ENCODE measurements at places on chromosomes 6 and 20.

DNA sequence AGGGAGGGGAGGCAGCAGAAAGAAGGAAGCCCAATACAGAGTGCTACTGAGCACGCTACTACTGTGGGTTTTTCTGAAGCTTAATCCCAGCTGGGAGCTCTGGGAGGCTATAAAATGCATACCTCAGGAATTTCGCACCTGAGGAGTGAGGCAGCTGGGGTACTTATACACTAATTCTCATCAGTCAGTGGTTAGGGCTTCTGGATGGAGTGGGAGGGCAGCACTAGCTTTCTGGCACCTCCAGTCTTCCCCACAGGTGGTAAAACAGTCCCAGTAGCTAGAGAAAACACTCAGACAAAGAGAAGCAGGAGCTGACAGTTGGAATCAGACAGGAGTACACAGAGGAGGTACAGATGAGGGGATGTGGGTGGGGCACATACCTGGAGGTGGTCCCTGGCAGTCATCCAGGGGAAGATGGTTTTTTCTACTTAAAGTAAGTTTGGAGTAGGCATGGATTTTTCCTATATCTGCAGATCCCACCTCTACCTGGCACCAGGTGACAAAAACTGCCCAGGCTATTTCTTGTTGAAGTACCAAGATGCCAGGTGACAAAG, 37.8 kb downstream of the CPXM1 start:
- no peak for DNase-seq

- no peak for DNase-seq
These were observed 50.2 kb upstream of the ELOVL5 start for GRCh38 chr6:53399027-53399344.

GRCh38 chr6:79984261-79984660, 20.2 kb upstream of the TTK start:
- DNase-seq: no peak

GRCh38 chr20:58405504-58406291, 16.7 kb downstream of the VAPB start:
- DNase-seq: no peak

DNA sequence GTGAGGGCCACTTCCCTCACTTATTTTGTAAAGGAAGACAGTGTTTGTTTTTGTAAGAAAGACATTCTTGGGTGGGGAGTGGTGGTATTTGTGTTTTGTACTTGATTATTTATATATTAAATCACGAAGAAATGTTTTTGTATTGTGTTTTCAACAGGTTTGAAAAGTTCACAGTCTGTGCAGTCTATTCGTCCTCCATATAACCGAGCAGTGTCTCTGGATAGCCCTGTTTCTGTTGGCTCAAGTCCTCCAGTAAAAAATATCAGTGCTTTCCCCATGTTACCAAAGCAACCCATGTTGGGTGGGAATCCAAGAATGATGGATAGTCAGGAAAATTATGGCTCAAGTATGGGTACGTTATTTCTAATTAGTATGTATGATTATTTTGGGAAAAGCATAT, 137.2 kb downstream of the NCOA3 start:
- no peak for DNase-seq

- DNase-seq: no peak
These were observed 55.5 kb upstream of the THEMIS start for GRCh38 chr6:127956260-127956888.

DNA sequence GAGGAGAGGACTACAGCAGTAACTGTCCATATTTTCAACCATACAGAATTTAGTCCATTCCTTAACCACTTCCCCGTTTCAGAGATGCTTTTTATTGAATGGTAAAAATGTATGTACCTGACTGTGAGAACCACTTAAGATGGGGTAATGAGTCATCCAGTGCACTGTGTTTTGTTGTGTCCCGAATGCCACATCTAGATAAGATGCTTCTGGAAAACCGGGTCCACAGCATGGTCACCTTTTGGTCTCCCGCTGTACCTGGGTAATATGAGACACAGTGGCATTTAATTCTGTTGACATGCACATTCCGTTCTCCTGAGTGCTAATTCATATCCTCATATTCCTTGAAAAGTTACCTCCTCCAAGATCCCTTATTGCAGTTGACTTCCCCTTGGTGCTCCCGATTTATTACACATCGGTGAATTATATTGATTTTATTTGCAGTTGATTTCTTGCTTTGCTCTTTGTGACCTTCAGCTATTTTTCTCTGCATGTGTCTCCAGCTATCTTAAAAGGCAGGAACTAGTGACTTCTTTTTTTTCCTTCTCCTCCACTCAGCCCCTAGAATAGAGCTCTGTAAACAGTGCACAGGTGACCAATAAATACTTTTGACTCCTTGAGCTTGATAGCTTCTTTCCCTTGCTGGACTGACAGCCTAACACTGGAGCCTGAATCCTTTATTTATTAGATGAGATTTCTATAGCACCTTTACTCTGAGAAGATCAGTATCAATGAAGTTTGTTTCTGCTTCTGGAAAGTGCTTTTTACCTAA, 314.6 kb downstream of the ZFAND3 start:
- no peak for DNase-seq

GRCh38 chr6:53898026-53898795, 103.4 kb downstream of the LRRC1 start:
- DNase-seq: no peak

DNA sequence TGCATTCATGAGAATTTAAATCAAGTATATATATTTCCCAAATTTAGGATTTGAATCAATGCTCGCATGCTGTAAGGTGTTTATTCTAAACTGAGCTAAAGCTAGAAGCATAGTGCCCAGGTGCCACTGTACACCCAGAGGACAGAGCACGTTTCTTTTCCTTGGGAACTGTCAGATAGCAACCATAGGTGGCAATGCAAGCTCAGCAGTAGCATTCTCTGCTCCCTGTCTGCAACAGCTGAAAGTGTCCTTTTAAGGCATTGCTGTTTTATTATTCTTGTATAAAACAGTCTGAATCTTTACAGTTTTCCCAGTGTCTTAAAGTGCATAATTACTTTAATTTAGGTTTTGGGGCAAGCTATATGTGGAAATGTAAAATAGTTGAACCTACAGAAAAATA, 443.4 kb upstream of the MMS22L start:
- no peak for DNase-seq

- DNase-seq: no peak
These were observed 70.2 kb upstream of the CD93 start for GRCh38 chr20:23156170-23156841.

DNA sequence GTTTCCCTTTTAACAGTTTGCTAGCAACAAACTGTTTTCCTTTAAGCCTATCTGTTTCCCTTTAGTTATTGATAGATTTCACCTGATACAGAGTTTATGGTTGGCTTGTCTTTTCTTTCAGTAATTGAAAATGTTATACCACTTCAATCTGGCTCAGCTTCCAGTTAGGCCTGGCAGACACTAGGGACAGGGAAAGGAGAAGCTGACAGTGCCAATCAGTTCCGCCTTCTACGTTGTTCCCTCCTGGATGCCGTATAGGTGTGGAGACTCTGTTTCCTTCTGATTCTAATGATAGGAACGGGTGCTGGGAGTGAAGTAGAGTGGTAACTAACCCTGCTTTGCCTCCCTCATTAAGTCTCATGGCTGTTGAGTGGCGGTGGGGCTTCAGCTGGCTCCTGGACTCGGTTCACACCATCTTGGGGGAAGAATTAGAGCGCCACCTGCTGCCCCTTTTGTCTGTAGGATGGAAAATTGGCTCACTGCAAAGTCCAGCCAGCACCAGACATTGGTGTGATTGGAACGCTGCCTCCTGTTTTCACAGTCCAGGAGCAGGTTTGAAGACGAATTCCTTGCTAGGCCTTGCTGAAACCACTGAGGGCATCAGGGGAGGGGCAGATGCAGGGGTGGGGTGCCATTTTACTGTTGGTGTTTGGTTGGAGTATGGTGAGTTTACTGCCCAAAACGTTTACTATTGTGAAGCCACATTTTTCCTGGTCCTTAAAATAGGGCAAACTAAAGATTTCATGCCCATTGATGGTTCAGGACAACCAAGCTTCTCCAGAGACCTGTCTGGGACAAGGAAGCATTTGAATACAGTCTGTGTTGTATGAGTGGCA, 1729.5 kb downstream of the GRIK2 start:
- DNase-seq: no peak

GRCh38 chr6:80165143-80165542, 58.7 kb downstream of the BCKDHB start:
- no peak for DNase-seq

GRCh38 chr20:21262812-21263211, 40.3 kb upstream of the XRN2 start:
- DNase-seq: no peak

GRCh38 chr20:35597186-35597585, 18.4 kb upstream of the SPAG4 start:
- no peak for DNase-seq

DNA sequence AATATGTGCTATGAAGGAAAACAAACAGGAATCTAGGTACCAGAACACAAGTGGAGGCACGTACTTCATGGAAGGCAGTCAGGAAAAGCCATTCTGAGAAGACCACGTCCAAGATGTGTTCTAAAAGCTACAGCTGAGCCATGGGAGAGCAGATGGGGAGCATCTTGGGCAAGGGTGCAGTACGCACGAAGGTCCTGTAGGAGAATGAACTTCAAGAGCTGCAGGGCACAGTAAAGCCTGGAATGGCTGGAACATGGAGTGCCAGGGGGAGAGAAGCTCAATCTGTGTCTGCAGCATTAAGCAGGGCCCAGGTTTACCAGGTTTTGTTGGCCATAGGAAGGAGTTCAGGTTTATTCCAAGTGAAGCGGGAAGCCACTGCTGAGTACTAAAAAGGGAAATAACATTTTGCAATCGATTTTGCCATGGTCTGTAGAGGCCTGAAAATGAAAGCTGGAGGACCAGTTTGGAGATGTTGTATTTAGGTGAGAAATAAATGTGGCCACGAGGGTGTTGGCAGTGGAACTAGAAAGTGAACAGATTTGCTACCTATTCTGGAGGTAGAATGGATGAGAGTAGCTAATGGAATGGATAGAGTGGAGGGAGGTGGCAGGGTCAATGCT, 29.9 kb downstream of the ADTRP start:
- no peak for DNase-seq

DNA sequence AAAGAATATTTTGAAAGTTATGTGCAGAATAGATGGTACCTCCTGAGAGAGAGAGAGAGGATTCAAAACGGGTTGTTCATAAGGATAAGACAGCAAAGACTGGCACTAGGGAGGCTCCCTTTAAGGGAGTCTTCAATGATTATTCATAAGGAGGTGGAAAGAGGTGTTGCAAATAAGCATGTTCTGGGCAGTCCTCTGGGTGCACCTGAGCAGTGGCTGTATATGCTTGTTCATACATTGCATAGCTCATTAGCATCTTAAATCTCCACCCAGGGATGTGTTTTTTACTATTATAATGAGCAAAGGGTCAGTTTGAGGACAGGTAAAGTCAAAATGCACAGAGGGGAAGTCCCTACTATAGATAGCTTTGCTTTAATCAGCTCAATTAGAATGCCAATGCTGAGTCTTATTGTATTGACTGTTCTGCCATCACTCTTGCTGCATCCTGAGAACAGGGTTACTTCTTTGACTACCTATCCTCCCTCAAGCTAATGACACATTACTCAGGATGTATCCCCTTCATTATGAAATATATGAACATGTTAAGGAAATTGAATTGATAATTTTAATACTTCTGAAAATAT, 10.0 kb upstream of the SIRPG start:
- no peak for DNase-seq

DNA sequence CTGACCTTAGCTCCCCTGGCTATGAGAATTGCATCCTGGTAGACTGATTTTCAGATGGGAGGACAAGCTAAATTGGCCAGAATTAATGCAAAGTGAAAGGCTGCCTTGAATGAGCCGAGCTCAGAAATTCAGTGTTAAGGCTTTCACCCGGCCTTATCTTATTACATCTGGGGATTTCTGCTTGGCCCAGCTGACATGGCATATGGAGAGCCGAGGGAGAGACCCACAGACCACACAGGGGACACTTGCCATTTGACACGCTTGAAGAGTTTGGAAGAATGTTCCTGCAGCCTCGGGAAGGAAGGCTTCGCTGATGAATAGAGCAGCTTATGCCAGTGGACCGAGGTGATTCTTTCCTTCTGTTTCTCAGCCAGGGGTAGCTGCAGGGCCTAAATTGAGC, 9.0 kb downstream of the MOCS3 start:
- no peak for DNase-seq

DNA sequence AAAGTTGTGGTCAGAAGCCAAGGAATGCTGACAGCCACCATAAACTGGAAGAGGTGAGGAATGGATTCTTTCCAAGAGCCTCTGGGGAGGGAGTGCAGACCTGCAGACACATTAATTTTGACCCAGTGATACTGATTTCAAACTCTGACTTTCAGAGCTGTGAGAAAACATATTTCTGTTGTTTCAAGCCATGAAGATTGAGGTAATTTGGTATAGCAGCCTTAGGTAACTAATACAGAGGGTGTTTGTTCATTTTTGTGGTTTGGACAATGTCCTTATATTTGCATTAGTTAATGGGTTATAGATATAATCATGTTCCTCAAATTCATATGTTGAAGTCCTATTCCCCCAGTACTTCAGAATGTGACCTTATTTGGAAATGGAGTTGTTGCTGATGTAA, 85.4 kb upstream of the GTSF1L start:
- no peak for DNase-seq

GRCh38 chr6:84492241-84493165, 265.1 kb upstream of the CEP162 start:
- DNase-seq: no peak

- DNase-seq: no peak
These were observed 103.0 kb downstream of the SASH1 start for GRCh38 chr6:148445620-148446019.

DNA sequence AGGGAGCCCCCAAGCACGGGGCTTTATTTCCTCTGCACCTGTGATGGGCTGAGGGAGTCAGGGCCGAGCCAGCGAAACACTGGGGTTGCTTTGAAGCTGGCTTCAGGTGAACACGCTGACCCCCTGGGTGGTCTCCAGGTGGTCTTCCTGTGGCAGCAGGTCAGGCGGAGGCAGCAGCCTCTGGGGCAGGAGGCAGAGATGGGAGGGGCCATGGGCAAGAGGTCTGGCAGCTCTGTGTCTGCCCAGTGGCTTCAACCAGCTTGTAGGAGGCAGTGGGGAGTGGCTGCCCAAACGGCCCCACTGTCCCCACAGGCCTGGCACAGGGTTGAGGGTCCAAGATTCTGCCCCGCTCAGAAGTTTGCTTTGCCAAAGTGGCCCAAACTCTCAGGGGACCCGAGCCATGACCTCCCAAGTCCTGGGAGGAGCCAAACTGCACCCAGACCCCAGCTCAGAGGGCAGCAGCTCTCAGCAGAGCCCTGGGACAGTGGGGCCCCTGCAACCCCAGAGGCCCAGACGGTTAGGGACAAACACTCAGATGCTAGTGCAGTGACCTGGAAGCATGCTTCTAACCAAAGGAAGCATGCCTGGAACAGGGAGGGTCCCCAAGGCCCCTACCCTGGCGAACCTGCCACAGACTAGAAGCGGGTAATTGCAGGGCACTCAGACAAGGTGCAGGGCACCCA, 15.3 kb downstream of the NTSR1 start:
- DNase-seq: no peak

- no peak for DNase-seq
These were observed 385.0 kb upstream of the SLC35B3 start for GRCh38 chr6:8820313-8820712.

All from stimulated activated CD8-positive, alpha-beta memory T cell treated with anti-CD3 and anti-CD28 coated beads, Interleukin-2, amount 100 ng/mL, for 1 hour (primary cell).